CD4-positive, alpha-beta T cell treated with Interleukin-17A for 1 hour (primary cell): ENCODE measurements at places on chromosomes 12 and 14.

DNA sequence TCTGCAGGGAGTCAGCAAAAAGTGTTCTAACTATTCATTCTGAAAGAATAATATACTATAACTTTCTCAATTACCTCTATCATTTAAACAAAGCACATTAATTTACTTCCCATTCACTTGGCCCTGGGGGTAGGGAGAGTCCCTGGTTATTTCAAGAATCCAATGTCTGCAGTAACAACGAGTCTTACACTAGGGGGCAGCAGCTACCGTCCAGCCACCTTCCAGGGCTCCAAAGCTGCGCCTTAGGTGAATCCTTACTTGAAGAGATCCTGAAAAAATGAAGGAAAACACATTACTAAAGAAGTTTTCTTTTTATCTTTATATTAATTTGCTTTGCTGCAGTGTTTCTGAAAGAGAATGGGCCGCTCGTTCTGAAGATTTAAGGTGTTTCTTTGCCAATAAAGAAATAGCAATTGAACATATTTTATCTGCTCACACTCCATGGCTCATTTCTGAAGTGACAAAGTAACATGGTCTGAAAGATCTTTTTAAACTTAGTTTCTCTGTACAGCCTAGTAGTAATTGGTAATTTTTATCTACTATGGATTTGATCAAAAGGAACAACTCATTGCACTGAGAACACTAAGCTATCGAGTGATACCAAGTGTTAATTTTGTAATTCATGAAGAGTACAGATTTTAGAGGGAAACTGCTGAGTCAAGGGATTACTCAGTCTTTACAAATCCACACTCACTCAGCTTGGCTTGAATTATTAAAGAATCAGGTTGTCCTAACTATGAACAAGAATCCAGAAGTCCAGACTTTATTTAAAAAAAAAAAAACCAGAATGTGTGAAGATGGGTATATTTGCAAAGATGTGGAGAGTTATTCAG lies 27.6 kb downstream of the BHLHE41 start:
- DNase-seq: peak; percentile 63

DNA sequence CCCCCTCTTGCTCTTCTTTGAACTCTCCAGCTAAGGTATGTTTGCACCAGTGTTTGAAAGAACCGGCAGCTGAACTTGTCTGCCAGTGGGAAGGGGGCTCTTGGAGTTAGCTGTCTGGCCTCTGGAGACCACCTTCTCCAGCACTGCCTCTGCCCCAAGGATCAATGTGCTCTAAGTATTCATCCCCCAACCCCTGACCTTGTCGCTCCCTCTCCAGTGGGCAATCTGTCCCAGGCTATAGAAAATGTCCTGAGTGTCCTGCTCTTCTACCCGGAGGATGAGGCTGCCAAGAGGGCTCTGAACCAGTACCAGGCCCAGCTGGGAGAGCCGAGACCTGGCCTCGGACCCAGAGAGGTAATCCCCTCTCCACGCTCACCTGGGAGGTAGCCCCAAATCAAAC lies 2.8 kb downstream of the P3H3 start:
- no peak for DNase-seq

DNA sequence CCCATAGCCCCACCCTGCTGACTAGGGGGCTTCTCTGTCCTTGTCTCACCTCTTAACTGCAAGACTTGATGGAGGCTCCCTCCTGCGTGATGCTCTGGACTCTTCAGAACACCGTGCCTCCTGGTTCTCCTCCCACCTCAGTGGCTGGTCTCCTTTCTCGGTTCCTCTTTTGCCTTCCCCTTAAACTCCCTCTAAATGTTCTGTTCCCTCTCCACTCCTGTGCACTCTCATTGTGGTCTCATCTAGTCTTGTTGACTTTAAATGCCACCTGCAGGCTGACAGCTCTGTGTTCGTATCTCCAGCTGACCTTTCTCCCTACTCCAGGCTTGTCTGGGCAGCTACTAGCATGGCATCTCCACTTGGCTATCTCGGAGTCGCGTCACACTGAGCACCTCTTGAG lies 28.3 kb downstream of the DYNC1H1 start:
- DNase-seq: peak; percentile 7

DNA sequence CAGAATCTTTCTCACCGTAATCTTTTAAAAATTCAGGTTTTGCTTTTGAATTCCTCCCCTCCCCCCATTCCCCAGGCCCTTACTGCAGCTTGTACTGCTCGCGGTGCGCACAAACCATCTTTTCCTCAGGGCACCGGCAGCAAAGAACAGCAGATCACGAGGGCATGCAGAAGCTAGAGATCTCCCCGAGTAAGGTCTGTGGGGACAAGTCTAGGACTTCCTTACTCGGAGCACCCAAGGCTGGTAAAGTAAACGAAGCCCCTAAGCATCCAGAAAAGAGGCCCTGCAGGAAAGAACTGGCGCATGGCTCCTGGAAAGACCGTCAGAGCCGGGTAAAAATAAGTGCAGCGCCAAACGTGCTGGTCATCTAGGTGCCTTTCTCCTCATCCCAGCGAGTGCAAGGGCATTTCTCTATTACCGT lies 727 bp downstream of the LDHB start:
- DNase-seq: peak; percentile 45

DNA sequence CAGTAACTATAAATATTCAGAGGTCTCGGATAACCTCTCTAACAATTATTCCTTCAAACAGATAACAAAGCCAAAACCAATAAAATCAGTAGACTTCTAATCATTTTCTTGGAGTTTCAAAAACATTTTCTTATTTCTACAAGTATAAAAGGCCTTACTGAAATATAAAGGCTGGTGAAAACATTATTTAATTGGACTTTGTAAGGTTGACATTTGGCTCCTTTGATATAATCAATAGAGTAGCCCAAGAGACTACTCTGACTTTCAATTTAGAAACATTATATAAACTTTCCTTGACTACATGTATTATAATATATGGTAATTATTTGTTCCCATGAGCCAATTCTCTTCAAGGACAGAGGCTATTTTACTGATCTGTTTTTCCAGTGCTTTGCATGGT lies 68.3 kb downstream of the OSBPL8 start:
- no peak for DNase-seq

DNA sequence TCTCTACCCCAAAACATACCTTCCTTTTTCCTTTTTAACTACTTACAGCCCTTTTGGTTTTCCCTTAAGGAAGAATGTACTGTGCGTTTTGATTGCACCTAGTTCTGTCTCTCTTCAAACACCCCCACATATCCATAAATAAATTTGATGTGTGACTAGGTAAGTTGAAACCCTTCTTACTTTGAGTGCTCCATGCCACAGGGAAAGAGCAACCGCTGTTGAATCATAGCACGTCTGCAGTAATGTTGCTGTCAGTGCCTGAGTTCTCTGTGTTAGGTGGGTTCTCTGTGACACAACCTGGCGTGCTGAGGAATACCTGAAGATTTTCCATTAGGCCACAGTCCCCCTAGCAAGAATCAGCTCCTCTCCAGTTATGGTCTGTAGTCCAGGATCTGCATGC lies 102.1 kb downstream of the FIGNL2 start:
- no peak for DNase-seq

DNA sequence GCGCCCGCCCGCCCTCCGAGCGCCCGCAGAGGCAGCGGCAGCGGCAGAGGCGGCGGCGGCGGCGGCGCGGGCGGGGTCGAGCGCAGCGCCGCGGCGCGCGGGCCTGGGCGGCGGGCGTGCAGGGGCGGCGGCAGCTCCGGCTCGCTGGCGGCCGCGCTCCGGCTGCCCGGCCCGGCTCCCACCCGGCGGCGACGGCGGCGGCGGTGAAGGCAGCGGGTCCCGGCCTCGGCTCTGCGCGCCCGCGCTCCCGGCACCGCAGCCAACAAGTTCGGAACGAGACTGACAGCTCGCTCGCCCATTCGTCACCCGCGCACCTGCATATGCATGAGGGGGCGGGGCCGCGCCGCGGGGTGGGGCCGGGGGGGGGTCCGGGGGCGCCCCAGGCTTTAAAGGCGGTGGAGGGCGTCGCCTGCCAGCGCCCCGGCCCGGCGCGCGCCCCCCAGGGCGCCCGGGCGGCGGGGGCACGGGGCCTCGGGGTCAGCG lies at the start of gene JAG2:
Gene JAG2, minus strand, starts transcription at position 281 of the 483 bp plus-strand sequence. CDS start 356 bp downstream, outside the sequence.
- peak; percentile 58 for DNase-seq

DNA sequence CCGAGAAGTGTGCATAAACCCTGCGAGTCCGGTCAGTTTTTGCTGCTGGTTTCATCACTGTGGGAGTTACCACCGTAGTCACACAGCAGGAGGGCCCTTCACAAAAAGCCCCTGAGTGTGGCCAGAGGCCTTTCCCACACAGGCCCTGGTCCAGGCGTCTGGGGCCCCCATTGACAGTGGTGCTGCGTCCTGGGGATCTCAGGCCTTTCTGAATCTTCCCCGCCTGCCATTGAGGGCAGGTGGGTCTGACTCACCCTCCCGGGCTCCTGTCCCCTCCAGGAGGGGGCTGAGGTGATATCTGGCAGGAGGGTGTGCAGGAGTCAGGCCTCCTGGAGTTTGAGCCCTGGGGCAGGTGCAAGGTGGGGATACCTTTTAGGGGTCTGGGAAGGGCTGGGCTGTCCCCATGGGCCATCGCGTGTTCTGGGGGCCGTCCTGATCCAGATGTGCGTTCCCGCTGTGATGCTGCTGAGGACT lies 358.5 kb downstream of the TMEM121 start:
- no peak for DNase-seq
